CD4-positive, alpha-beta T cell treated with Interleukin-15 for 1 hour (primary cell): ENCODE measurements at places on chromosomes 6 and 20.
A peak's percentile ranks its signal among the peaks of the same experiment; 100 is the strongest.

GRCh38 chr6:42877695-42878094 is 1.7 kb upstream of the RPL7L1 start:
- no peak for DNase-seq

DNA sequence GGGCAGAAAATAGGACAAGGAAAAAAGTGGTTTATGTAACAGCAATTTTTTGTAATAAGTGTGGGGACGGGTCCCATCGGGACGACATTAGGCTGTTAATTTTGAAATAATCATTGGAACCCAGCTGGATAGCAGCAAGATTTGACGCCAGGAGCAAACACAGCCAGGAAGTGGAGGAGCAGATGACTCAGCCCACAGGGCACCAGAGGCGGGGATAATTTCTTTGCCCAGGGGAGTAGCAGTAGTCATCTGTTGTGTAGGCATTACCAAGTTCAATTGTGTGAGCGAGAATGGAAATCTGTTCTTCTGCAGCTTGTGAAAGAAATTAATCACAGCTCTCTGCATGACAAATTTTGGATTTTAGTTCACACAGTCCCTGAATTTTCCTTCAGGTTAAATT is 22.6 kb upstream of the RIN2 start:
- DNase-seq: peak; percentile 65

DNA sequence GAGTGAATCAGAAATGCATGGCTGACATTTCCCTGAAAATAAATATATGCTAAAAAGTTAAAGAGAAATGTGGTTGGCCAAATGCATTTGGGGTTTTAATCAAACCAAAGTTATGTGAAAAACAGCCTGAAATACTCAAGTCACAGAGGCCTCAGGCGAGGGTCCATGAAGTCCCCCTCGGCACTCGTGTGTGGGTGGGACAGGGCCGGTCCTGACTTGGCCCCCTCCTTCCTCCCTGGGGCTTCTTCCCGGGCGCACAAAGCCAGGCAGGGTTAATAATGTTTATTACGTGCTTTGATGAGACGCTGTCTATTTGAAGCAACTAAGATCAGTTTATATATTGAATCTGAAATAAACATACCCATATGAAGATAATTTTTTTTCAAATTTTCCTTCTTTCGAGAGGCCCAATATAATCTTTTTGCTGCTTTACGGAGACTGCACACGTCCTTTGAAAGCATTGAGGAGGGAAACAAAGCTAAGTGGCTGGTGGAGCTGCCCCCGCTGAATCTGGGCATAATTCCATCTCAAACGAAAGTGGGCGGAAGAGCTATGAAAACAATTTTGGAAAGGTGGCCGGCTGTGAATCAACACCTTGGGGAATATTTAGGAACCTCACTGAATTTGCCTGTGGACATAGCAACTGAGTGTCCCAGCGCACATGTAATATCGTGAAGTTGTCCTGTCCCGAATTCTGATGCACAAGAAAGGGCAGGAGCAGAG is 55.8 kb upstream of the SMOC2 start:
- DNase-seq: no peak

- no peak for DNase-seq
Observed at GRCh38 chr6:78844899-78845298, 22.5 kb upstream of the IRAK1BP1 start.

GRCh38 chr20:58852543-58853271 is at the start of gene GNAS:
TSS of gene GNAS (plus strand) at chr20:58852716.
- DNase-seq: peak; percentile 27

GRCh38 chr6:2194643-2195042 is 50.8 kb downstream of the GMDS start:
- DNase-seq: no peak

DNA sequence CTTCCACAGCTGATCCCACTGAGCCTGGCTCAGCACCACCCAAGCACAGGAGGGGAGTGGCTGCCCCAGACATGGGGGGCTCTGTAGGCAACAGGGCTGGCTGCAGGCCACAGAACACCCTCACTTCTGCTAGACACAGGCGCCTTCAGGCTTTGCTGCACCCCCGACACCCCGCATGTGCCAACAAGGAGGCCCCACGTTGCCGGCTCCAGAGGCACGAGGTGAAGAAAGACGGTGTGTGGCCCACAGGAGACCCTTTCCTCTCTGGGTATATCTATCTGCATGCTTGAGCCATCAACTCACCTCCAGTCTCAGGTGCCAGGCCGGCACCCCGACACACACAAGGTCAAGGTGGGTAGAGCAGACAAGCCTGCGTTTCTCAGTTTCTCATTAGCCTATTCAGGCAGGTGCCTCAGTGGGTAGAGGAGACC is 158.3 kb downstream of the DLL1 start:
- no peak for DNase-seq

- DNase-seq: no peak
Observed at GRCh38 chr6:33452496-33452895, 1.9 kb upstream of the ZBTB9 start.

GRCh38 chr6:23350752-23351453 is 775.1 kb upstream of the NRSN1 start:
- DNase-seq: no peak

DNA sequence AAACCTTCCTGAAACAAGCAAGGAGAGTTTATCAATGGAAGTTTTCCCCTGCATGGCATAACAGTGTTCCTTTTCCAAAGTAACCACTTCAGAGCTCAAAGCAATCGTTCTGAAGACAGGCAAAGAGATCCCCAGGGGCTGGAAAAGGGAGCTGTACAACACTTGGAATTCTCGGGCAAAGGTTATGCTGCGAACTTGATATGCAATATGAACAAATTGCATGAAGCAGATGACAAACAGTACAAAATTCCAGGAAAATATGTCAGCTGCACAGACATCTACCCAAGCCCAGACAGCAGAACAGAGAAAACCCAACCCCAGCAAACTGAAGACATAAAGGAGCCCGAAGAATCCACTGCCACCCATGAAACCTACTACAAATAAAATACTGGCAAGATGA is 18.4 kb downstream of the POPDC3 start:
- DNase-seq: no peak

DNA sequence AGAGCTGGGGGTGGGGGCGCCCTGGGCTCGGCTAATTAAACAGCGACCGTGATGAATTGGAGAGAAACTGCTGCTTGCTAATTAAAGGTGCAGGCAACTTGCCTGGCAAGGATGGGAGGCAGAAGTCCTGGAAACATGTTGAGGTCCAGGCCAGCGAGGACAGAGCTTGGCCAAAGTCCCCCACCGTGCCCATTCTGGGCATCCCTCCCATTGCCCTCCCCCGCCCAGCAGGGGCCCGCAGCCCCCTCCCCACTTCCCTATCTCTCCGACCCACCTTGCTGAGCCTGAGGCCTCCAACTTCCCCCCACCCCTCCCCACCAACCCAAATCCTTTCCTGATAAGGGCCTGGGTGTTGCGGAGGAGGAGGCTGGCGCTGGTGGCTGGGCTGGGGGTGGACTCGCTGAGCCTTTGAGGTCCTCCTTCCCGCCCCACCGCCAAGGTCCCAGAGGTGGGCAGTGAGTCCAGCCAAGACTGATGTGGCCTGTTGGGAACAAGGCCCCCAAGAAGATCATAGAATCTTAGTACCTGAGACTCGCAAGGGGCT is 23.3 kb downstream of the C20orf203 start:
- no peak for DNase-seq

GRCh38 chr20:16714751-16715150 is 15.1 kb upstream of the SNRPB2 start:
- DNase-seq: no peak

GRCh38 chr6:170132011-170132521 is 158.8 kb downstream of the DLL1 start:
- DNase-seq: no peak

DNA sequence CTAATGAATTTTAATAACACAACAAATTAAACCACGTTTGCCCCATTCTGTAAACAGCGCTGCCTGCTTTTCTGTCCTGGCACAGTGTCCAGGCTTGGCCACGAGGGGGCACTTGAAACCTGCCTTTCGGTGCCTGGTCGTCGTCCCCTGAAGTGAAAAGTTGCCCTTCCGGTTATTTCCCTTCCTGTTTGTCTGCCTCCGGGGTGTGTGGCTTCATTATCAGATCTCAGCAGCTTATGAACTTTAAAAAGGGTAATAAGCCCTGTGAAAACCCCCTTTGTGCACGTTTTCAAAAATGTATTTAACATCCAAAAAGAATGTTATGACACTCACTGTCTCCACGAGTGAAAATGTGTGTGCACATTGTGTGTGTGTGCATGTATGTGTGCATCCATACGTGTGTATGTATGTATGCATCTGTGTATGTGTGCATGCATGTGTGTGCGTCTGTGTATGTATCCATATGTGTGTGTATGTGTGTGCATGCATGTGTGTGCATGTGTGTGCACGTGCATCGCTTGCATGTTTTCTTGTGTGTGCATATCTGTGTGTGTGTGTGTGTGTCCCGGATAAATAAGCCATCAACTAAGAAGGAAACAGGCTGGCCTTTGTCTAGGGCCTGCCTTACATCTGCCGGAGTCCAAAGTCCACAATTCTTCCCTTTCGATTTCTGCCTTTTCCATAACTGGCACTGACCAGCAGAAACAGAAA is 358.4 kb downstream of the THBS2 start:
- peak; percentile 62 for DNase-seq

DNA sequence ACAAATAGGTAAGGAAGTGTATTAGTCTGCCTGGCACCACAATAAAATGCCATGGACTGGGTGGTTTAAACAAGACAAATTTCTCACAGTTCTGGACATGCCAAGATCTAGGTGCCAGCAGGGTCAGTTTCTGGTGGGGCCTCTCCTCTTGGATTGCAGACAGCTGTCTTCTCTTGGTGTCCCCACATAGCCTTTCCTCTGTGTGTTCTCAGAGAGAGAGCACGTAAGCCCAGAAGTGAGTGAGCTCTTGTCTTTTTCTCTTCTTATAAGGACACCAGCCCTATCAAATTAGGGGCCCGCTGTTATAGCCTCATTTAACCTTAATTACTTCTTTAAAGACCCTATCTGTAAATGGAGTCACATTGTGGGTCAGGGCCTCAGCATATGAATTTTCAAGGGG is 28.3 kb downstream of the SMPDL3A start:
- no peak for DNase-seq

- no peak for DNase-seq
Observed at GRCh38 chr6:90131125-90131524, 165.5 kb downstream of the BACH2 start.

DNA sequence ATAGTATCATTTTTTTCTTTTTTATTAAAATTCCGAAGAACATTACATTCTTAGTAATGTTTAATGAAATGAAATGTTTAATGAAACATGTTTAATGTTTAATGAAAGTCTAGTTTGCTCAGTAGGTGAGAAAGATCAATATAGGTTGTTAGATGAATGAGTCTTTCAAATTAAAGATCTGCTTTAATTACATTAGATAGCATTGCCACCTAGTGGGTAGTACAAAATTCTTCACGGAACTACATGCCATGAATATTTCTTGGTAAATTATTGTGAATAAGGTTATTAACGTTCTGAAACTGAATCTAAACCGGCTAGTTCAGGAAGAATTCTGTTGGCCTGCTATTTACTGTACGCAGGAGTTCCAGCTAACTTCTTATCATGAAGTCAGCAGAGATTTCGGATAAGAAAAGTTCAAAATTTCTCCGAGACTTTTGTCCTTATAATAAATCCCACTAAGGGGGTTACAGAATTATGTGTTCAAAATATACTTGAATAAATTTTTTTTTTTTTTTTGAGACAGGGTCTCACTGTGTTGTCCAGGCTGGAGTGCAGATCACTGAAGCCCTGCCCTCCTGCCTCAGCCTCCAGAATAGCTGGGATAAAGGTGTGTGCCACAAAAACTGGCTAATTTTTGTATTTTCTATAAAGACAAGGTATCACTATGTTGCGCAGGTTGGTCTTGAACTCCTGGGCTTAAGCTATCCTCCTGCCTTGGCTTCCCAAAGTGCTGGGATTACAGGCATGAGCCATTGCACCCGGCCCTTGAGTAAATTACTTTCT is 7.9 kb upstream of the GMNN start:
- no peak for DNase-seq

DNA sequence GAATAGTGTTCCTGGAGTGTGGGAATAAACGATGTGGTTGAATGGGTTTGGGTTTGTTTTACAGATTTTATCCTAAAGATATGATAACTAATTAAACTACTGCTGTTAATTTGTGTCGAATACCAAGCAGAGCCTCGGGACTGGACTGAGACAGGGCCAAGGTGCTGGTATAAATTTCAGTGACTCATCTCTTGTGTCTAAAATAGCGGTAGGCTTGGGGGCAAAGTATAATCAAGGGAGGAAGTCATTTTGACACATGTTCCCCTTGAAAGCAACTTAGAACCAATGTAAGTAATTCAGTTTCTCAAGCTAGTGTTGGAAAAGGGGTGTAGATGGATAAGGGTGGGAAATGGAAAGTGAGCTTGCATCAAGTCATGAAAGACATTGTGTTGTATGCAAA is 108.4 kb downstream of the PLCB4 start:
- DNase-seq: no peak

GRCh38 chr20:17936761-17937732 is 31.5 kb downstream of the SNX5 start:
- no peak for DNase-seq

DNA sequence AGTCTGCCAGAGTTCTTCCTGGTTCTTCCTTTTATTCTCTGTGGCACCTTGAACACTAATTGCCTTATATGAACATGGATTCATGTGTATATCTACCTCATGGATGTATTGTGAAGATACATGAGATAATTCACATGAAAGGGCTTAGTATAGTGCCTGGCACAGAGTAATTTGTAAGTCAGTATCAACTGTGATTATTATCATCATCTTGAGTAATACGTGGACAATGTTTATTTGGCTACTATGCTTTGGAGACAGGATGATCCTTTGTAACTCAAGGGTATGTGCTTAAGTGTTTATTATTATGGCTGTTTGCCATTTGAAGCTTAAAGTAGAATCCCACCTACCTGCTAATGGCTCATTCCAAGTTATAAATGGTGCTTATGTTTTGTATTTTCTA is 16.0 kb downstream of the DOP1A start:
- no peak for DNase-seq

DNA sequence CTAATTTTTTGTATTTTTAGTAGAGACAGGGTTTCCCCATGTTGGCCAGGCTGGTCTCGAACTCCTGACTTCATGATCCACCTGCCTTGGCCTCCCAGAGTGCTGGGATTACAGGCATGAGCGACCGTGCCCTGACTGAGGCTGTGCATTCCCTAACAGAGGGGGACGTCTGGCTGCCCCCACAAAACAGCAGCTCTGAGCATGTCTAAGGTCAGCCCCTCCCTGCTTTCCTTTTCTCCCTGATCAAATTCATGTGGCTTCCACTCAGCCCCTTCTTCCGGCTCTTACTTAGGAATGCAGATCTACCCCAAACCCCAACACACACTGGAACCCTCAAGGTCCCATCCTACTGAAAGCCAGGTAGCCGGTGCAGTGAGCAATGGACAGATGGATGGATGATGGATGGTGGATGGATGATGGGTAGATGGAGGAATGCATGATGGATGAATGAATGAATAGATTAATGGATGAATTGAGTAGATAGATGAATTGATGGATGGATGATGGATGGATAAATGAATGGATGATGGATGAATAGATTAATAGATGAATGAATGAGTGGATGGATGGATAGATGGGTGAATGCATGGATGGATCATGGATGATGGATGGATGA is 91.5 kb upstream of the BHLHE23 start:
- peak; percentile 9 for DNase-seq

DNA sequence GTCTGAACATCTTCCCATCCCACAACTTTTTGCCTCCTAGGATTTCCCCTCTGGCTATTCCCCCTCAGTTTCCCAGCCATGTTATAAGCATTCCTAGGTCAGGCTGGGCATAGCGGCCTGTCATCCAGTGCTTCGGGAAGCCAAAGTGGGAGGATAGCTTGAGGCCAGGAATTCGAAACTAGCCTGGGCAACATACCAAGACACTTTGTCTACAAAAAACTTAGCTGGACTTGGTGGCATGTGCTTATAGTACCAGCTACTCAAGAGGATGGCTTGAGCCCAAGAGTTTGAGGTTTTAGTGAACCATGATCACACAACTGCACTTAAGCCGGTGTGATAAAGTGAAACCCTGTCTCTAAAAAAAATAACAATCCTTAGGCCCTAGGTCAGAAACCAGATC is 447.4 kb downstream of the KIF16B start:
- no peak for DNase-seq
